ENCODE measurements at places on chromosomes 2 and 18.

GRCh38 chr2:191280834-191281756 lies 35.9 kb downstream of the MYO1B start:
- DNase-seq: no peak

GRCh38 chr2:183530333-183530901 lies 406.2 kb downstream of the NUP35 start:
- no peak for DNase-seq

- no peak for DNase-seq
These were observed 341.6 kb downstream of the FBXO15 start for GRCh38 chr18:73805991-73806390.

DNA sequence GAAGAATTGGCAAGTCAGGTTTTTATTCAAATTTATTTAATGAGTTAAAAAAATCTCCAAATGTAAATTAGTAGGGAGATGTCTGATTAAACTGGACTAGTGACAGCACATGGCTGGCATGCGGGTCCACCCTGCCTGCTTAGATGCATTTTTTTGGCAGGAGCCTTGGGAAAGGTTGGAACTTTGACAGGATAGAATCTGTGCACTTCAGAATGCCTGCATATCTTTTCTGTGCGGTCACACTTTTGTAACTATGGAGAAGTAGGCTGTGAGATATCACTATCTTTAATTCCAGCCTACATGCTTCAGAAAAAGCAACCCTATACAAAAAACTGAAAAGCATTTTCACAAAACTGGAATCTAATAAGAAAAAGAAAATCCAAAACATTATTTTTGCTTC lies 317.8 kb downstream of the MBD2 start:
- no peak for DNase-seq

- DNase-seq: peak; percentile 99
These were observed at the start of gene CUL3 for GRCh38 chr2:224585211-224586088. Gene CUL3 (minus strand): TSS chr2:224585363. CDS start chr2:224585009, 354 bp downstream.

DNA sequence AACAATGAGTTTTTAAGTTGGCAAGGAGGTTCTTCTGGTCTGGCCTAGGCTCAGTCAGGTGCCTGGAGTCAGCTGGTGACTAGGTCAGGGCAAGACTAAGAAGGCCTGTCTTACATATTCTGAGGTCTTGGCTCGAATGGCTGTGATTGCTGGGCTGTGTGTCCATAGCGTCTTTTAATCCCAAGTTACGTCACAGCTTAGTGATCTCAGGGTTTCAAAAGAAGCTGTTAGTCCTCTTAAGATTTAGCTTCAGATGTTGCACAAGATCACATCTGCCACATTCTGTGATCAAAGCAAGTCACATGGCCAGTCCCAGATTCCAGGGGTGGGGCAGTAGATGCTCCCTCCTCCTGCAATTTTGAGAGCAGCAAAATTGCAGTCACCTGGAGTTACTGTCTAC lies 61.3 kb downstream of the PKP4 start:
- DNase-seq: no peak

GRCh38 chr2:173793709-173794565 lies 171.2 kb downstream of the SP3 start:
- no peak for DNase-seq

GRCh38 chr2:131027566-131028528 lies 65.4 kb downstream of the FAM168B start:
- DNase-seq: no peak

DNA sequence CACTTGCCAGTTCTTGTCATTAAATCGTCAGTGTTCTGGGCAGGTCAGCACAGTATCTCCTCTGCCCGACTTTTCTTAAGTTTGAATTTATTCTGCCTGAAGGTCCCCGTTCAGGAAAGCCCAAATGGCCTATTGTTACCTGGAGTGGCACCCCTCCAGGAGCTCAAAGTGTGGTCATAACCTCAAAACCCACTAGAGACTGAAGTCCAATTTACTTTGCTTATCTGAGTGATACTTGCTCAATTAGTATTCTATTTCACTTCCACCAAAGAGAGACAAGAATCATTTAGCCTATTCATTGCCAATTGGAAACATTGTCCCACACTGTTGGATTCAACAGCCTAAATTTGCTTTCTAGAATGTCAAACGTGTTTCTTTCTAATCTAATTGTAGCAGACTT lies 375.3 kb downstream of the LNPK start:
- no peak for DNase-seq

DNA sequence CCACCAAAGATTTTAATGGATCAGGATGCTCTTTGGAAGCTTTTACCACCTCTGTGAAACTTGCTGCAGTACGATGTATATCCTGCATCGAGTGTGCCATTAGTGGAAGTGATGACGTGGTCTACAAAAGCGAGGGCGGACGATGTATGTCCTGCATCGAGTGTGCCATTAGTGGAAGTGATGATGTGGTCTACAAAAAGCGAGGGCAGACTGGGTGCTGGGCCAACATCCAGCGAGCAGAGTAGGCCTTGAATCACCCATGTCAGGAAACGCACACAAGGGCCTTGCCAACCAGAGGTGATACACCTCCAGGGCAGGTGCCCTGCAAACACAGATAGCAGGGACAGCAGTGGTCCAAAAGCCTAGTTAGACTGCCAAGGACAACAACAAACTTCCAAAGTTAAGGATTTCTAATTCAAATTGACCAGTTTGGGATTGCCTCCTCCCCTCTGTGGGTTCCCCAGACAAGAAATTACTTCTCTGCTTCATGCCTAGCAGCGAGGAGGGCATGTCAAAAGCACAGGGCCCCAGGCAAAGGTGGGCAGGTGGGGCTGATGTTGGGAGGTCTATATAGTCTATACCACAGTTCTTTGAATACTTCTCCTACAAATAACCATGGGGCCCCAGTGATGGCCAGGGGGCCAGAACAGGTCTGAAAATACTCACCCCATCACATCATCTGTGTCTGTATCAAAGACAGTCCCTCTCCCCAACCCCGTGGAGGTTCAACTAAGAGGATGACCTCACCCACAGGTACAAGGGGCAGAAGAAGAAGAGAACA lies 70.2 kb downstream of the ADD2 start:
- DNase-seq: no peak

DNA sequence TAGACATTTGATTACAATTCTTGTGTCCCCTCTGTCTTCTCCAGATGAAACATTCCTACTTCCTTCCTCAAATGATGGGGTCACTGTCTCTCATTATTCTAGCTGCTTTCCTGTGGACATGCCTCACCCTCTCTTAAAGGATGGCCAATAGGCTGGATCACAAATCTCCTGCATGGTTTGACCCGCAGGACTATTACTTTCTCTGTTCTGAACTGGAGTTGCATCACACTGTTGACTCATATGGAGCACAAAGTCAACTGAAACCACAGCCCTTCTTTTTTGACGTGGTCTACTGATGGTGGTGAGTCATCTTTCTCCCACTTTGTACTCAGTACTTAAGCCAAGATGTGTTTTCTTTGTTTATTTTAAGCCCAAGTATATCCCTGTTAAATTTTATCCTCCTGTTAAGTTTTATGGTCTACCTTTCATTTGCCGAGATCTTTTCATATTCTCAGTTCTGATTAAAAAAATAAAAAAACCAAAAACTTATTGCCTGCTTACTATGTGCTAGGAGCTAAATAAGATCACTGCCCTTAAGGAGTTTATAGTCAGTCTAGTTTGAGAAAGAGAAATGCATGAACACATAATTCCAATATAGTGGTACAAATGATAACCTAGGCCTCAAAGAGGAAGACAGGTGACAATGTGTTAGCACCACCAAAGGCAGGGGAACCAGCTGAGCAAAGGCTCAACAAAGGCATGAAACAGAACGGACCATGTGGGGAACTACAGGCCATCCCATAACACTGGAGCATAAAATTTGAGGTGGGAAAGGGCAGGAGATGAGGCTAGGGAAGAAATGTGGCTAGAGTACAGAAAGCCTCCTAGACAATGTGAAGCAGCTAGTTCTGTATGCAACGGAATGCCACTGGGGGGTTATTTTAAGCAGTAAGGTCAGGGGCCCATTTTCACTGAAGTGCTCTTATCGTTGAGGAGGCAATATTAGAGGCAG lies 67.6 kb upstream of the ZFP36L2 start:
- DNase-seq: no peak

DNA sequence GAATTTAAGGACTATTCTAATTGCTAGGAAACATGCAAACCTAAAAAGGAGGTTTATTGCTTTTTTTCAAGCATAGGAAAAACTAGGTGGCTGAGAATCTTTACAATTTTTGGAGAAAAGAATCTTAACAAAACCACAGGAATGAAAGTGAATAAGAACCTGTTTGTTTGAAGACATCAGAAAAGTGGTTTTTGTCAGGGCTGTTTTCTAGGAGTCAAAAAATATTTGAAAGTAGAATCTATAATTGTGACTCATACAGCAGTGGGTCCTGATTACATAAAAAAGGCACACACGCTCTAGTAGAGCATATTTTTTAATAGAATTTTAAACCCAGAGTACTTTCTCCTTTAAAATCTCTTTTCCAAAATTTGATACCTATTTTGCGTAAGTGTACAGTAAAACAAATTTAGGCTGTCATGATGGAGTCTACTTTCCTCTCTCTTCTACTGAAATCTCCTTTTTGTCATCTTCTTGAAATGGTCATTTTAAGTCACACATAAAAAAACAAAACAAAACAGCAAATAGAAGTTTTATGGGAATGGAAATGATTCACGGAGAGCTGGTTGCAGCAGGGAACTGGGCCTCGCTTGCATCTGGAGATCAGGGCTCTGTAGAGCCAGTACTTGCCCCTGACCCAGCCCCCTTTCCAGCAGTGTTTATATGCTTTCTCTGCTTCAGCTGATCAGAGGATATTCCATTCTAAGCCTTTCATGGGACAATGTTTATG lies 59.1 kb upstream of the PELI1 start:
- DNase-seq: no peak

GRCh38 chr2:26001743-26002351 lies 19.6 kb upstream of the KIF3C start:
- no peak for DNase-seq

- no peak for DNase-seq
These were observed 30.6 kb downstream of the SEPTIN10 start for GRCh38 chr2:109582928-109583895.

DNA sequence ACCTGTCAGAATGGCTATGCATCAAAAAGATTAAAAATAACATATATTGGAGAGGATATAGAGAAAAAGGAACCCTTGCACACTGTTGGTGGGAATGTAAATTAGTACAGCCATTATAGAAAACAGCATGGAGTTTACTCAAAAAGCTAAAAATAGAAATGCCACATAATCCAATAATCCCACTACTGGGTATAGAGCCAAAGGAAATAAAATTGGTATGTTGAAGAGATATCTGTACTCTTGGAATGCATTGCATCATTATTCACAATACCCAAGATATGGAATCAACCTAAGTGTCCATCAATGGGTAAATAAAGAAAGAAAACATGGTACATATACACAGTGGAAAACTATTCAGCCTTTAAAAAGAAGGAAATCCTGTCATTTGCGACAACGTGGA lies 77.2 kb downstream of the C1D start:
- DNase-seq: no peak
